Ascending aorta (tissue), 2 donors: ENCODE measurements at places on chromosomes 7 and 10.

GRCh38 chr7:32216759-32217158 is 146.6 kb upstream of the PDE1C start:
- no peak for DNase-seq

DNA sequence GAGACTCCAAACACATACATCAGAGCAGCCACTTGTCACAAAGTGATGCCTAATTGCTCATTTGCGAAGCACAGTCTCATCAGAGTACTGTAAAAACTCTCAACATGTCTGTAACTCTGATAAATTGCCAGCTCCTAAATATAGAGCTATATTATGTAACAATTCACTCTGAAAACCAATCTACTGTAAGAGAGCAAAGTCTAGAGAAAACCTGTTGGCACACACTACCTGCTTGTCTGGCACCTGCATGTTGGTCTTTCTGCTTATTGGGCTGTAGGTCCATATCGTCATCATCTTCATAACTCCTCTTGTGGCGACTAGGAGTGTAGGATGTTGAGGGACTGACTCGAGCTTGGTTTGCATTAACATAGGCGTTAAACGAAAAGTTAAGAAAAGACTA is 19.8 kb downstream of the MCMBP start:
- no peak for DNase-seq

DNA sequence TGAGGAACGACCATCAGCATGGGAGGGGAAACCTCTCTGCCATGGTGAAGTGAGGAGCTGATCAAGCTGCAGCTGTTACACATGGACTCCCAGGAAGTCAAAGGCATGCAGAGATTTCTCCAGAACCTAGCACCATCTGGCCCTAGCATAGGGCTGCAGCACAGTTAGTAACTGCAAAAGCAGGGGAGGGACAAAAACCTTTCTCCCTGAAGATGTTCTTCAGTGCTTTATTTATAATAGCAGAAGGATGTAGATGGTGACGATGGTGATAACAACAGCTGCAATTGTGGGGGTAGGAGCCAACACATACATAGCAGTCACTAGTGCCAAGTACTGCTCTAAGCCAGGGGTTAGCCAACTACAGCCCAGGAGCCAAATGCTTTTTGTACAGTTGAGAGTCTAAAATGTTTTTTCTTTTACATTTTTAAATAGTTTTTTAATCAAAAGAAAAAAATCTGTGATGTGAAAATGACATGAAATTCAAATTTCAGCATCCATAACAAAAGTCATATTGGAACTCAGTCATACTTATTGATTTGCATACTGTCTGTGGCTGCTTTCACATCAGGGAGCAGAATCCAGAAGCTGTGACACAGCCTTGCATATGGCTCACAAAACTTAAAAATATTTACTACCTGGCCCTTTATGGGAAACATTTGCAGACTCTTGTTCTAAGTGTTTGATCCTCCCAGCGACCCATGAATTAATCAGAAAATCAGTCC is 299.5 kb downstream of the ELMO1 start:
- DNase-seq = no peak

- DNase-seq = no peak
These were observed 797 bp upstream of the STMP1 start for GRCh38 chr7:135661311-135662122.

- DNase-seq = no peak
These were observed 45.4 kb upstream of the MBL2 start for GRCh38 chr10:52818019-52818418.

DNA sequence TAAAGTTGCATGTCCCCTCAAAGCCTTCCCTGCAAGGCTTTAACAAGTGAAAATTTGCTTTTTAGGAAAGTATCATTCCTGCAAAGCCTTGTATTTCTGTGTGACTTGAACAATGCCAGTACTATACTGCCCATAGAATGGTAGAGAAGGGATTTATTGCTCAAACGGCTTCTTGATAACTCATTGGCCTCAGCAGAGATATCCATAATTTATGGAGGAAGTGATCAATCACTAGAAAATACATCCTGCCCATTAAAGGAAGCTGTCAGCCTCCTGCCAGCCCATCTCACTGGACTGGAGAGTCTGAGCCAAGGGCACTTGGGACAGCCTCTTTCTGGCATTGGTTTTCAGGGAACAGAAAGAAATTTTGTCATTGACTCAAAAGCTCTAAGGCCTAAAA is 152.6 kb downstream of the XPNPEP1 start:
- DNase-seq = no peak

DNA sequence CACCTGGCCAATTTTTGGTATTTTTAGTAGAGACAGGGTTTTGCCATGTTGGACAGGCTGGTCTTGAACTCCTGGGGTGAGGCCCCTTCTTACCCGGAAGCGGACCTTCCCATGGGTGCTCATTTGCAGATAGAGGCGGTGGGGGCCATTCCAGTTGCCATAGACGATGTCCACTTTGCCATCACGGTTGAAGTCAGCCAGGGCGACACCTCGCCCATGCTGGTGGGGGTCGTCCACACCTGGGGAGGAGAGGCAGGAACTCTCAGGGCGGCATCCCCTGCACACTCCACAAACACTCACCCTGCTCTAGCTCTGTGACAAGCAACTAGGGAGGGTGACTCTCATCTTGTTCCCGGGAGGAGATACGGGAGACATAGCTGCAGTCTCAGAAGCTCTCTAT is 54.9 kb downstream of the GOLGA7B start:
- no peak for DNase-seq

DNA sequence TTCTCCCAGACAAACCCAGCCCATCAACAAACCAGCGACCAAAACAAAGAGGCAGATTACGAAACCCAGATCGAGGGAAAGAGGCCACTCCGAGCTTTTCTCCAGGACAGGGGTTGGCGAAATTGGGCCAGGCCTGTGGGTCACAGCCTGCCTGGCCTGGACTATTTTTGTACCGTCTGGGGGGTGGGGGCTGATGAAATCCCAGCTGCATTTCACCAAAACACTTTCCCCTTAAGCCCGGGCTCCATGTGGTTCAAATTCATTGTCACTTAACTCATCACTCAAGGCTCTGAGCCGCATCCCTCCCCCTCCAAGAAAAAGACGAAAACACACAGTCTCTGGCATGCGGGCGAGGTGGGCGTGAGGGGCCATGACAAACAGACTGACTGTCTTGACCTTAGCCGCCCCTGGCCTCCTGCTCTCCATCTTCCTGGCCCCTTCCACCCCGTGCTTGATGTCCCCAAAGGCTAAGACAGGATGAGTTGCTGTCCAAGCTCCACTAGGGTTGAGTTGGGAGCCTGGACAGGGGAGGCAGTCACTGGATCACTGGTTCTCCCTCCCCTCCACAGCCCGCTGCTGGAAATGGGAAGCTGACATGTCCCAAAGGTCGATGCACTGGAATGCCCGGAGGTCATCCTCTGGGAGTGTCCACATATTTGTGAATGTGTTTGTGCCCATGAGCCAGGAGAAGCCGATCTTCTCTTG is 19.2 kb downstream of the TMEM270 start:
- peak; percentile 88 for DNase-seq

DNA sequence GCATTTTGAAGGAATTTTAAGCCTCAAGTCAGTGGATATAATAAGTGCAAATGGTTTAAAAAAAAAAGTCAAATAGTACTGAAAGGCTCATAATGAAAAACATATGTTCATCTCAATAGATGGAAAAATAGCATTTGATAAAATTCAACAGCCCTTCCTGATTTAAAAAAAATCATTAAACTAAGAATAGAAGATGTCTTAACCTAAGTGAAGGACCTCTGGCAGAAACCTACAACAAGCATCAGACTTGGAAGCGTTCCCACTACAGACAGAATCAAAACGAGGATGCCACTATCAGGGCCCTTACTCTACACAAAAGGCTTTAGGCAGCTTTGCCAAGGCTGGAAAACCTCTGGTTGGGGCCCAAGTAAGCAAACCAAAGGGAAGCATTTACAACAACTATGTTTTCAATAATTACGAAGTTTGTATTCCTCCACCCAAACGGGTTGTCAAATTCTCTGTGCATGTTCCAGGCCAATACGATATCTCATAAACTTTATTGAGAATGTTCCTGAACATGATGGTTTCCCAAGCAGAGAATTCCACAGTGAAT is 45.1 kb downstream of the CYTH3 start:
- no peak for DNase-seq

GRCh38 chr7:22234227-22234626 is 122.7 kb downstream of the RAPGEF5 start:
- DNase-seq = no peak

DNA sequence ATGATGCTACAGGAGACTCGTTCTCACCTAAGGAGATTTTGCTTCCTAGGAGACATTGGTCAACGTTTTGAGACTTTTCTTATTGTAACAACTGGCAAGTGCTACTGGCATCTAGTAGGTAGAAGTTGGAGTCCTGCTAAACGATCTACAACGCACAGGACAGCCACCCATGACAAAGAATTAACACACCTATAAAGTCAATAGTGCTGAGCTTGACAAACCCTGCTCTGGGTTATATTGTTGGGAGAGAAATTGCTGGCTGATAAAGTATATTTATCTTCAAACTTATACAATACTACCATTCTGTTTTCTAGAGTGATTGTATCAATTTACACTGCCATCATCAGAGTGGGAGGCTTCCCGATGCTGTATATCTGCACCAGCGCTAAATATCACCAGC is 57.8 kb downstream of the SAMD9 start:
- DNase-seq = no peak
